ENCODE measurements at places on chromosomes 1 and 21. TPM values are rescaled to one million over a fixed set of nuclear protein-coding genes. Genes with fewer than 3 reads are reported as not detected.

The C8A gene
- total RNA-seq = not detected

The OR2L8 gene
- total RNA-seq = not detected

The HTR6 gene
- total RNA-seq = not detected

The IL19 gene
- total RNA-seq = not detected

The ETNK2 gene
- not detected for total RNA-seq

The CDC7 gene
- total RNA-seq = 21.4 TPM

The DAB1 gene
- not detected for total RNA-seq

The UBR4 gene
- total RNA-seq = 162 TPM

The PDC gene
- total RNA-seq = not detected

GRCh38 chr1:209746451-209747165 is 9.2 kb upstream of the TRAF3IP3 start:
- peak overlapping the region; percentile 80 for H3K27ac ChIP-seq
- no peak for DNase-seq
- H3K36me3 ChIP-seq = peaks cover 8% of the 10 kb centered on the region
- H3K4me3 ChIP-seq = peak overlapping the region; percentile 0

- no peaks in the 10 kb centered on the region for H3K36me3 ChIP-seq
- H3K27me3 ChIP-seq = peaks cover 16% of the 10 kb centered on the region
These were observed 2.1 kb upstream of the EDN2 start for GRCh38 chr1:41486371-41487125.

- no peak for DNase-seq
- H3K4me3 ChIP-seq = no peak overlapping the region
- H3K36me3 ChIP-seq = no peaks in the 10 kb centered on the region
- no peaks in the 10 kb centered on the region for H3K4me1 ChIP-seq
These were observed 56.6 kb downstream of the RYR2 start for GRCh38 chr1:237098541-237098940.

- H3K27me3 ChIP-seq = no peaks in the 10 kb centered on the region
- no peaks in the 10 kb centered on the region for H3K36me3 ChIP-seq
- H3K4me1 ChIP-seq = no peaks in the 10 kb centered on the region
- H3K4me3 ChIP-seq = no peak overlapping the region
- no peak for DNase-seq
These were observed 251.8 kb downstream of the ADGRL2 start for GRCh38 chr1:82052563-82052962.

DNA sequence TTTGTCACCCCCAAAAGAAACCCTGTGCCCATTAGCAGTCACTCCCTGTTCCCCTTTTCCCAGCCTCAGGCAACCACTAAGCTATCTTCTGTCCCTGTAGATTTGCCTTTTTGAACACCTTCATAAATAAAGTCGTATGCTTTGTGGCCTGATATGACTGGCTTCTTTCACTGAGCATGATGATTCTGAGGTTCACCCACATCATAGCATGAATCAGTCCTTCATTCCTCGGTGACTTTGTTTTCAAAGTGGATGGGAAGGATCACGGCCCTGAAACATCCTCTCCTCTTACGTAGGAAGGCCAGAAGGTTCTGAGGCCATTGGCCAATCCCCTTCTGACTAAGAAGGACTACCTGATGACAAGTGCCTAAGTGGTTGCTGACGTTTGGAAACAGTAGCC is 39.1 kb downstream of the NIPAL3 start:
- H3K27ac ChIP-seq = no peak overlapping the region
- no peak overlapping the region for H3K4me3 ChIP-seq
- H3K36me3 ChIP-seq = peaks cover 79% of the 10 kb centered on the region
- H3K27me3 ChIP-seq = no peaks in the 10 kb centered on the region
- peaks cover 2% of the 10 kb centered on the region for H3K4me1 ChIP-seq

- H3K27me3 ChIP-seq = no peaks in the 10 kb centered on the region
- no peaks in the 10 kb centered on the region for H3K36me3 ChIP-seq
- no peak for DNase-seq
- no peak overlapping the region for H3K27ac ChIP-seq
- H3K4me3 ChIP-seq = no peak overlapping the region
- peaks cover 31% of the 10 kb centered on the region for H3K4me1 ChIP-seq
These were observed 149.4 kb downstream of the RERE start for GRCh38 chr1:8667869-8668594.

GRCh38 chr1:78497201-78497600 is 6.4 kb downstream of the PTGFR start:
- DNase-seq = no peak
- no peaks in the 10 kb centered on the region for H3K4me1 ChIP-seq
- no peak overlapping the region for H3K27ac ChIP-seq
- H3K36me3 ChIP-seq = no peaks in the 10 kb centered on the region
- peaks cover 5% of the 10 kb centered on the region for H3K27me3 ChIP-seq

DNA sequence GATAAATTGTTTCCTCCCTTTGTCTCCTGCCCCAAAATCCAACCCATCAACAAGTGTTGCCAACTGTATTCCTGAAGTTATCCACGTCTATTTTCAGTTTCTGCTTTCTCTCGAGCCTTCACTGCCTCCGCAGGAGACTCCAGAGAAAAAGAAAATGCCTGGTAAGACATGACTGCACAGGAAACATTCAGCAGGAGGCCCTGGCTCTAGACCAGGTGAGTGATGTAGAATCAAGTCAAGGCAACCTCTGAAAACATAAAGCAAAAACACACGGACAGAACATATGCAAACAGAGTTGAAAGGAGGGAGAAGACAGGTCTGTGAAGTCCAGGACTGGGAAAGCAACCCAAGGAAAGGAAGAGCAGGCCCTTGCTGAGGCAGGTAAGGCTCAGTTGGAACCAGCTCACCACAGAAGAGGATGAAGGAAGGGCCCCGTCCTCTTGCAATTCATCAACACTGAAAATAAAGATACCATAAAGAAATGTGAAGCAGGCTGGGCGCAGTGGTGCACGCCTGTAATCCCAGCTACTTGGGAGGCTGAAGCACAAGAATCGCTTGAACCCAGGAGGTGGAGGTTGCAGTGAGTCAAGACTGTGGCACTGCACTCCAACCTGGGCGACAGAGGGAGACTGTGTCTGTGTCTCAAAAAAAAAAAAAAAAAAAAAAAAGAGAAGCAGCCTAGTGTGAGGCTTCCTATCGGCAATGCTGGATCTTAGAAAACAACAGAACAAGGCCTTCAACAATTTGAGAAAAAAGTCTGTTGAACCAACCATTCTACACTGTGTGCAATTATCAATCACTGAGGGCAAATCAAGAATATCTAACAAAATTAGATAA is 8.8 kb downstream of the NOL9 start:
- peak; percentile 67 for DNase-seq
- H3K4me1 ChIP-seq = peaks cover 27% of the 10 kb centered on the region
- H3K36me3 ChIP-seq = peaks cover 58% of the 10 kb centered on the region
- H3K27ac ChIP-seq = peak overlapping the region; percentile 43

- no peaks in the 10 kb centered on the region for H3K27me3 ChIP-seq
- DNase-seq = no peak
- no peak overlapping the region for H3K4me3 ChIP-seq
- H3K4me1 ChIP-seq = no peaks in the 10 kb centered on the region
- no peaks in the 10 kb centered on the region for H3K36me3 ChIP-seq
These were observed 349.7 kb upstream of the C1orf87 start for GRCh38 chr1:60423146-60423780.

DNA sequence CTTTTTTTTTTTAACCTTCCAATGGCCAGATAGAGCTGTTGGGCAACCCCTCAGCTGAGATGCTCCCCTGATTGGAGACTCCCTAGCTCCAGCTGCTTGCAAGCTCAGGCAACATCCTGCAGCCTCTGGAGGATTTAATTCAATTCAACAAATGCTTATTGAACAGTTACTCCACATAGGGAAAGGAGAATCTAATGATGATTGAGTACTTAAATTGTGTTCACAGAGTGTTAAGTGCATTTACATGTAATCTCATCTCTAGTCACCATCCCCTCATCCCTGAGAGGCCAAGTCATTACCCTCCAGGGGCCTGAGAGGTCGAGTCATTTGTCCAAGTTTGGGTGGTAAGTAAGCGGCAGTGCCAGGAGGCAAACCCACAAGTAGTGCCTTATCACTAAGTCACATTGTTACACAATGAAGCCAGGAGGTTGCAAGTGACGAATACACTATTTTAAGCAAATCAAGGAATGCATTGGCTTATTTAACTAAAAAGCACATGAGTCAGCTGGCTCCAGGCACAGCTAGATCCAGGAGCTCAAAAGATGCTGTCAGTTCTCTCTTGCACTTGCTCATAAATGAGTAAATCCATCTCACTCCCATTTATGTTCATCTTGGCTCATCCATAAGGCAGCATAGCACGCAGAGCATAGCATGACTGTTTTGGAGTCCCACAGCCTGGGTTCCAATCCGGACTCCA is 64.3 kb downstream of the OPTC start:
- DNase-seq = no peak
- peaks cover 3% of the 10 kb centered on the region for H3K4me1 ChIP-seq
- H3K27me3 ChIP-seq = peaks cover 21% of the 10 kb centered on the region
- H3K36me3 ChIP-seq = no peaks in the 10 kb centered on the region
- no peak overlapping the region for H3K4me3 ChIP-seq

DNA sequence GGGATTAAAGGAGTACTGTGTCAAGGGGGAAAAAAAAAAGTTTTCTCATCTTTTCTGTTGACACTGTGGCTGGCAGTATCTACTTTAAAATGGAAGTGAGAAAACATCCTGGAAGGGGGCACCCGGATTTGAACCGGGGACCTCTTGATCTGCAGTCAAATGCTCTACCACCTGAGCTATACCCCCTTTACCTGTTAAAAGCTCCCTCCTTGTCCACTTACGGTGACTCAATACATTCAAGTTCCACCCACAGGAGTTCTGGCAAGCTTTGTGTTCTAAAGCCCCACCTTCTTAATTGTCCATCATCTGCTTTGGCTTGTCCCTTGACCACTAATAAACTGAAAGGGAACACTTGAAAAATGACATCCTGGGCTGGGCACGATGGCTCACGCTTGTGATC is 68.2 kb downstream of the FNBP1L start:
- H3K36me3 ChIP-seq = no peaks in the 10 kb centered on the region
- no peak overlapping the region for H3K27ac ChIP-seq
- DNase-seq = no peak

- peaks cover 4% of the 10 kb centered on the region for H3K27me3 ChIP-seq
- DNase-seq = no peak
- H3K4me3 ChIP-seq = no peak overlapping the region
These were observed 5.9 kb upstream of the MROH9 start for GRCh38 chr1:170929412-170929834.

- H3K4me1 ChIP-seq = peaks cover 32% of the 10 kb centered on the region
- peak overlapping the region; percentile 91 for H3K4me3 ChIP-seq
- no peaks in the 10 kb centered on the region for H3K27me3 ChIP-seq
- DNase-seq = peak; percentile 89
These were observed 62.9 kb downstream of the MDM4 start for GRCh38 chr1:204578867-204579664.
